ENCODE measurements at places on chromosomes 2 and 18.

GRCh38 chr2:190344276-190344827, 963 bp downstream of the INPP1 start:
- DNase-seq, result peak; percentile 15

GRCh38 chr2:128454980-128455720, 136.5 kb upstream of the HS6ST1 start:
- no peak for DNase-seq

DNA sequence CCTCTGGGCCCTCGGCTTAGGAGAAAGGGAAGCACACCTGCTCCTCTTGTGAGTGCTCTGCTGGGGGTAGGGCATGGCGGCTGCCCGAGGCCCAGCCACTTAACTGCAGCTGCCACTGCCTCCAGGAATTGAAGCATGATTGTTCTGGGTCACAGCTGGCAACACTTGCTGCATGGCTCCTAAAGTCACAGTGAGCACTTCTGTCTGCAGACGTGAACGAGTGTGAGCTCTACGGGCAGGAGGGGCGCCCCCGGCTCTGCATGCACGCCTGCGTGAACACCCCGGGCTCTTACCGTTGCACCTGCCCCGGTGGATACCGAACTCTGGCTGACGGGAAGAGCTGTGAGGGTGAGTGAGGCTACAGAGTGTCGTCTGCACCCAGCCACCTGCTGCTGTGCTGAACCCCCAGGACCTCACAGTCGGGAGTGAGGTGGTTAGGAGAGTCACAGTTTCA, 44.4 kb downstream of the FBLN7 start:
- DNase-seq, result no peak

DNA sequence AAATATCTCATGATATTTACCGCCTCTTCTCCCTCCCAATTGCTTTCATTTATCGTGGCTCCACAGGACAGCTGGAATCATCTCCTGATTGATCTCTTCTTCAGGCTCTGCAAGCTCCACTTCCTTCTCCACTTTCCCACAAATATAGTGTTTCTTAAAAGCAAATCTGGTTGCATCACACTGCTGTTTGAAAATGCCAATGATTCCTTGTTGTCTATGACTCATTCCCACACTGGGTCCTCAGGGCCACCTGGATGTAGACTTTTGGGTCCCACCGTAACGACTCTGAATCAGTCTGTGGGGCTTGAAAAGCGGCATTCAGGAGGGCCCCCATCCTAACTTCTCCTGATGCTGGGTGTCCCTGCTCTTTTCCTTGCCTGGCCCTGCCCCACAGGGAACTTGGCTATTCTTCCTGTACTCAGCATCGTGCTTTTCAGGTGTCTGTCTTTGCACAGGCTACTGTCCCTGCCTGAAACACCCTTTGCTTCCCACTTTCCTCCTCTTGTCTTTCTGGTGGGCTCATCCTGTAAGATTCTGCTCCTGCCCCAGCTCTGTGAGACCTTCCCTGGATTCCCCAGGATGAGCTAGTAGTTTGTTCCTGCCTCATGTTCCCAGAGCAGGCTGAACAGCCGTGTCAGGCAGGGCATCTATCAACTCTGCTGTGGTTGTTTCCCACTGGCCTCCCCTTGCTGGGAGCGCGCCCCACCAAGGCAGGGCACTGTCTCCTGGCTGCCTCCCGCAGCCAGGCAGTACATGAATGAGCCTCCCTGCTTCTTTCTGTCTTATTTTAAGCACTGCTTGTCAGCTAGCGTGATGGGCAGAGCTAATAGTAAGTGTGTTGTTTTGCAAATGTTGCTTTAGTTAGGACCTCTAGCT, 111.9 kb downstream of the KCTD1 start:
- DNase-seq, result no peak

- no peak for DNase-seq
Observed at GRCh38 chr2:19028587-19029375, 329.6 kb downstream of the OSR1 start.

- DNase-seq, result peak; percentile 35
Observed at GRCh38 chr2:100257939-100258338, 64.4 kb downstream of the LONRF2 start.

DNA sequence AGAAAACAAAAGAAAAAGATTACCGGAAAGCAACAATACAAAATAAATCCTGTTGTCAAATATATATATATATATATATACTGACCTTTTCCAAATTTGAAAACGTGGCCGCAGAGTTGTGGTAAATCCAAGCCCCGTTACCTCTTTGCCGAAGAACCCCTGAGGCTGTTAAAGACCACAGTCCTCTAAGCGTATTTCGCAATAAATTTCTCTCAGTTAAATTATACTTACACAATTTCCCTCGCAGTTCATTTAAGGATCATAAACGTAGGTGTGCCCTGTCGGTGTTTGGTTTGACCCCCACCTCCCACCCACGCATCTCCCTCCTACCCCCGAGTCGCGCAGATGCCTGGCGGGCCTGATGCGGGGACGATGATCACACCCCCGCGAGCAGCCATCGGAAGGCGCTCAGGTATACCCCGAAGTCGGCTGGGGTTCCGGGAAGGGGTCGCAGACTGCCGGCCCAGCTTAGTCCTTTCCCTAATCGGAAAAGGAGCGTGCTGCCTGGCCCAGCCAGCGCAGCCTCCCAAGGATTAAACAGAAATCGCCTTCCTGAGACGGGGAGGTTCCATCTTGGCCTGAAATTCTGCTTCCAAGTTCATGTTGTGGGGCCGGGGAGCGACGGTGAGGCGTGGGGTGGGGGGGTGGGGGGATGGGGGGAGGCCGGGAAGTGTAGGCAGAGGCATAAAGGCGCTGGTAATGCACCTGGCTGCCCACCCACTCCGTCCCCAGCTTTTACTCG, 2.9 kb upstream of the MEIS1 start:
- no peak for DNase-seq

GRCh38 chr2:233247116-233247515, 4.4 kb upstream of the ATG16L1 start:
- DNase-seq, result no peak

- no peak for DNase-seq
Observed at GRCh38 chr18:366466-367061, 98.7 kb upstream of the THOC1 start.

GRCh38 chr2:38432820-38433606, 55.9 kb upstream of the ATL2 start:
- DNase-seq, result no peak

GRCh38 chr18:44638811-44639210, 41.9 kb upstream of the SETBP1 start:
- DNase-seq, result no peak

DNA sequence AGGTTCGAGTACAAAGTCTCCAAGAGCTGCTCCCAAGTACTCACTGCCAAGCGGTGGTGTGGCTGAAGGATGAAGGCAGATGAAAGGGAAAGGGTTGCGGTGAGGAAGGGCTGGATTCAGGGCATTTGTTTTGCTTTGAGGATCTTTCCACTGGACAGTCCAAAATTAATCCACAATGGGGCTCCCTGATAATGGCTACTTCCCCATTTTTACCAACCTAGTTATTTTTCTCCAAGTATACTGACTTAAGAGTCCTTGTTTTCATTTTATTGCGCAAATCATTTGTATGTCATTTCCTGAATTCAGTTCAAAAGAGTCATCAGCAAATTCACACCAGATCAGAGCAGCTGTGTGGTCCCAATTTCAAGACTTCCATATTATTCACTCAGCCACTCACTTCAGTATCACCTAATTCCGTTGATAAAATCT, 464 bp upstream of the SESTD1 start:
- DNase-seq, result no peak

GRCh38 chr2:230053753-230054478, 14.8 kb downstream of the SLC16A14 start:
- DNase-seq, result peak; percentile 30

- DNase-seq, result no peak
Observed at GRCh38 chr2:190575263-190575662, 40.7 kb upstream of the NEMP2 start.

GRCh38 chr2:239181074-239181902, 219.5 kb downstream of the HDAC4 start:
- no peak for DNase-seq

- no peak for DNase-seq
Observed at GRCh38 chr18:36301884-36302283, 4.4 kb downstream of the FHOD3 start.

DNA sequence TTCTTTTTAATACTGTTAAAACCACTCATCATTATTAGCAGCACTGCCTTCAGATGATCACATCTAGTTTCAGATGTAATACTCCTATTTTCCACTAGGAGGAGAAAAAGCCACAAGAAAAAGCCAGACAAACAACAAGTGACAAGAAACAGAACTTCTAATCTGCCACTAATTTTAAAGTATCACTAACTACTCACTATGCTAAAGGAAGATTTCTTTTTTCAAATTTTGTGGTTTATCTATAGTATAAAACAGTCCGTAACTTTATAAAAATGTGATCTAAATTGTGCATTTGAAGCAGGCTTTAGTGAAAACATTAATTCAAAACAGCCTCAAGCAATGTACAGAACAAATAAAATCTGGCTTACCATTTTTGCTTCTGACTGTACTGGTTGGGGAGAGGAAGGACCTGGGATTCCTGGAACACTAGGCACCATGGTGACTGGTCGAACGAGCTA, 56.8 kb downstream of the ATF2 start:
- no peak for DNase-seq

- DNase-seq, result no peak
Observed at GRCh38 chr2:15435474-15435873, 125.7 kb downstream of the NBAS start.

- no peak for DNase-seq
Observed at GRCh38 chr2:155377266-155377680, 678.8 kb downstream of the KCNJ3 start.

GRCh38 chr2:144201126-144201525, 318.8 kb downstream of the ZEB2 start:
- DNase-seq, result no peak

DNA sequence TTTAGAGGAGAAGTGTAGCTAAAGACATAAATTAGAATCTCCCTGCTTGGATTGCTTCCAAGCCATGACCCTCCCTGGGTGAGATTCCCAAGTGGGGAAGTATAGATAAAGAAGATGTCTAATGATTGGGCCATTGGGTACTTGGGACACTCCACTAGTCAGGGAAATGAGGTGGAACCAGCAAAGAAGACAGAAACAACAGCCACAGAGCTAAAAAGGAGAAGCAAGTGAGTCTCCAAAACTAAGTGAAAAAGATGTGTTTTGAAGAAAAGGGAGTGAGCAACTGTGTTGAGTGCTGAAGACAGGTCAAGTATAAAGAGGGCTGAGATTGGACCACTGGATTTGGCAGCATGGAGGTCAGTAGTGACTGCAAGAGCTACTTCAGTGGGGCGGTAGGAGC, 276.7 kb upstream of the STON1 start:
- DNase-seq, result no peak

DNA sequence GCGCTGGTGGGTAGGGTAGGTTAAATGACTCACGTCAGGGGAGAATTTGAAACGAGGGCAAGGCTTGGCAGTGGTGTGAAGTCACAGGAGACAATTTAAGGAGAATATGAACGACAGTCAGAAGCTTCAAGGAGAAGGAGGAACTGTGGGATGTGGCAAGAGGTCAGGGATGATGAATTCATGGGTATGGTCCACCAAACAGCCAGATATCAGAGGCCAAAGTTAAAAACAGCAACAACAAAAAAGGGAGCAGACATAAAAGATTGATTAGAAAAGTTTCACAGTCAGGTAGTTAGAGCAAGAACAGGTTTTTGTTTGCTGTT, 1.4 kb upstream of the ZNF396 start:
- no peak for DNase-seq

DNA sequence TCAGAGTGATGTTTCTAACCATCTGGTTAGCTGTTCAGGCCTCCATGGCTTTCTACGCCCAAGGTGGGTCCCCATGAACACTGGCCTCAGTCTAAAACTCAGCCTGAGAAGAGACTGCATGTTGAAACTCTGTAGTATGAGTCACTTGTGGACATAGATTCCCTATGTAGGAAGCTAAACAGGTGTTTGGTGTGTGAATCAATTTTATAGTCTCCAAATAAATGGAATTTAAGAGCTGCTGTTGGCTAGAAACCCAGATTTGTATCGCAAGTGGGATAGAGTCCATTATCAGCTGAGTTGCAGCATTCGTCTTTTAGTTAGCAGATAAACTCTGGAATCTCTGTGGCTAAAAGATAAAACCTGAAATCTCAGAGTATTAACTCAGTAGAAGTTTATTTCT, 131.4 kb downstream of the KCNS3 start:
- DNase-seq, result no peak

DNA sequence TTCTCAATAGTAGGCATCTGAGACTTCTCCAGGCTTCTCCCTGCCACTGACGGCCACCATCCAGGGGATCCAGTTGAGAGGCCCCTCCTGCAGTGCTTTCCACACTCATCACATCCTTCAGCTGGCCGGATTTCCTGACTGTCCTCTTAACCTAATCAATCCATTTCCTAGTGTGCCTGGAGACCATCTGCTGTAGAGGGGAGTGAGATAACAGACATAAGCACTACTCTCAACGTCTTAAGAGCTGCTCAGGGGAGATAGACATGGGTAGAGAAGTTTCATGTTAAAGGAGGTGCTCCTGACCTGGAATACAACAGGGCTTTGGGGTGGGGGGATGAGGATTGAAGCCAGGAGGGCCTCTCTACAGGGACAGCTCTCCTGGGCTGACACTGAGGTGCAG, 14.2 kb downstream of the SPR start:
- no peak for DNase-seq

DNA sequence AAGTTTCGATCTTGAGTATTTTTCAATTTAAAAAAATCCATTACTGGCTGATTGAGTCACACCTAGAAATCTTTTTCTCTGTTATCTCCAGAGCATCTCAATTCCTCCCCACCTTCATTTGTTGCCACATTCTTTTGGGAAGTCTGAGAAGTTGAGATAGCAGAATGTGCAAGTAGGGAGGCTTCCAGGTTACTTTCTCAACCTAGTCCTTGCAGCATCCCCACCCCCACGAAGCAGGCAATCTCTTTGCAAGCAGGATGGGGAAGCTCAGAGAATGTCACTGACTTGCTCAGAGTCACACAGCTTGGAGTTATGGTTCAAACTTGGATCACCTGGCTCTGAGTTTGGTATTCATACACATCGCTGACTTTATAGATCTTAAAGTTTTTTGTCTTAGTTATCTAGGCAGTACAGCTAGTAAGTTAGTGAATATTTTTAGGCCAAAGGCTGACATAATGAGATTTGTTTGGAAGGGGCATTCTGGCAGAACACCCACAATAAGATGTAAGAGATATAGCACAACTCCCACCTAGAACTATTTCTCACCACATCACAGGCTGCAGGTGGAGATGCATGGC, 25.9 kb upstream of the LCLAT1 start:
- no peak for DNase-seq

GRCh38 chr2:86372641-86373502, 35.4 kb upstream of the REEP1 start:
- peak; percentile 35 for DNase-seq

- DNase-seq, result no peak
Observed at GRCh38 chr2:129857200-129857599, 122.3 kb upstream of the RAB6C start.

- DNase-seq, result no peak
Observed at GRCh38 chr2:46225730-46226129, 71.5 kb upstream of the EPAS1 start.

Data from H54 (cell line).